Osteoblast (primary cell): ENCODE measurements at places on chromosomes 12 and 14. TPM values are rescaled to one million over a fixed set of nuclear protein-coding genes. Genes with fewer than 3 reads are reported as not detected.
A peak's percentile ranks its signal among the peaks of the same experiment; 100 is the strongest.

GRCh38 chr14:51095854-51096823 is 1.2 kb upstream of the TRIM9 start:
- DNase-seq, result peak; percentile 88

DLK1 gene
- not detected in 2 replicates for total RNA-seq

TM9SF1 gene
- total RNA-seq, result 78.2 and 84.3 TPM in 2 replicates

CCDC38 gene
- total RNA-seq, result under 0.01 TPM in 2 replicates

GRCh38 chr12:126706300-126706699 is 1560.7 kb upstream of the TMEM132C start:
- DNase-seq, result no peak

- peak; percentile 71 for DNase-seq
Measured at GRCh38 chr12:128797119-128798118, 26.3 kb downstream of the SLC15A4 start.

- no peak for DNase-seq
Measured at GRCh38 chr12:22856178-22856577, 231.2 kb downstream of the ETNK1 start.

OAS2 gene
- 8.3 and 18.1 TPM in 2 replicates for total RNA-seq

DNA sequence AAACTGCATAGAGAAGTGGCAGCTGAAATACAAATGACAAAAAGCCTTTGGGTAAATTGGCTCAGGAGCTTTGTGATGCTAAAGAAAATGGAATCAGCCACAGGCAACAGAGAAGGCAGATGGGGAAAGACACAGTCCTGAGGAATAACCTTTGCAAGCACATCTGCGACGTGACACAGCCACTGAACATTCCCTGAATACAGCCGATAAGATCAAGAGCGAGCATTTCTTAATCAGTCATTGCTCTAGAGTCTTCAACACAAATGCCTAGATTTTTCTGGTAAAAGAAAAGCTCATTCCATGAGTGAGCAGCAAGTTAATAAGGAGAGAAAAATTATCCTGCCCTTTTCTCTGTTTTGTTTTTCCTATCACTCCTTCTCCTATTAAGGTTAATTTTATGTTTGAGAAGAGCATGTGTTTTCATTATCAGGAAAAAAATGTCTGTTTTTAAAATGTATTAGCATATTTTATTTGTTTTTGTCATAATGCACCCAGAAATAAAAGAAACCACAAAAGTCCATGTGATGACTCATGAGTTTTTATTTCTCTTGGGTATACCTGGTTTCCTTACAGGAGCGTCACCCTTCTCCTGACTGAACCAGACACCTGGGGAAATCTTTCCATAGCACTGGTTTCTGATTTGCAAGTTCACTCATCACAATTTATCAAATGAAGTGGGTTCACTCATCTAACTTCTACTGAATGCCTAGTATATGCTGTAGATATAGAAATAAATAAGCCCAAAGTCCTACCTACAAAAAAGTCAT is 45.4 kb upstream of the PCED1B start:
- DNase-seq, result no peak

GRCh38 chr14:23399591-23399990 is 8.5 kb downstream of the MYH6 start:
- DNase-seq, result no peak

GRCh38 chr14:73105050-73105449 is 31.3 kb upstream of the PSEN1 start:
- no peak for DNase-seq

DNA sequence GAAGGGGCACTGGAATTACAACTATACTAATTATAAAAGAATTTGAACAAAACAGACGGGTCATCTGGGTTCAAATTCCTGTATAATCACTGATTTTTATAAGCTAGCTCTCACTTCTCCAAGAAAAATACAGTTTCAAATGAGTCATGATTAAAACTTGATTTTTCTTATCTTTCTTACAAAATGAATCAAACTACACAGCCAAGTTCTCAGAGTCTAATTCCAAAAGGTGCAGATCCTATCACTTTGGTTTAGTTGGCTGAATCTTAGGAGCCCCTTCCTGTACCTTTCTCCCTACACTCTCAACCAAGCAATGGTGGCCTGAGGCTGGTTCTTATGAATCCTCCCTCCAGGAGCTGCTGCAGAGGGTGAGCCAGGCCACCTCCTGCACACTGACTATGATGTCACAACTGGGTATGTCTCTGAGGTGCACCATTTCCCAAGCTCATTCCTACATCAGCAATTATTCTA is 43.8 kb upstream of the BMP4 start:
- peak; percentile 39 for DNase-seq

TAS2R9 gene
- not detected in 2 replicates for total RNA-seq

ZC2HC1C gene
- total RNA-seq, result 1.1 and 1.2 TPM in 2 replicates

TAS2R10 gene
- total RNA-seq, result 1.1 and 1.8 TPM in 2 replicates

DNA sequence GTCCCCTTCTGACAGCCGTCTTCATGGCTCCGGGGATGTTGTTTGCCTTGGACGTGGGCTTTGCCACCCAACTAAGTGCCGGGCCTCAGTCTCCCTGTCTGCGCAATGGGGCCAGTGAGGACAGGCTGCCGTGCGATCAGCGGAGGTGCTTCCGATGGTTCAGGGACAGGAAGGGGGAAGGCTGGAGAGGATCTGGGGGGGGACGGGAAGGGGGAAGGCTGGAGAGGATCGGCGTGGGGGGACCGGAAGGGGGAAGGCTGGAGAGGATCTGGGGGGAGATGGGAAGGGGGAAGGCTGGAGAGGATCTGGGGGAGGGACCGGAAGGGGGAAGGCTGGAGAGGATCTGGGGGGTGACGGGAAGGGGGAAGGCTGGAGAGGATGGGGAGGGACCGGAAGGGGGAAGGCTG is 3.4 kb downstream of the MMP17 start:
- DNase-seq, result peak; percentile 93

GRCh38 chr12:28824193-28824846 is 324.8 kb upstream of the FAR2 start:
- DNase-seq, result no peak

ETFBKMT gene
- 3.8 and 4.7 TPM in 2 replicates for total RNA-seq

- no peak for DNase-seq
Measured at GRCh38 chr12:121989276-121990113, 32.2 kb upstream of the BCL7A start.

PTPRQ gene
- 5.3 and 5.4 TPM in 2 replicates for total RNA-seq

- DNase-seq, result peak; percentile 93
Measured at GRCh38 chr12:131860472-131861260, 32.5 kb downstream of the MMP17 start.

DNA sequence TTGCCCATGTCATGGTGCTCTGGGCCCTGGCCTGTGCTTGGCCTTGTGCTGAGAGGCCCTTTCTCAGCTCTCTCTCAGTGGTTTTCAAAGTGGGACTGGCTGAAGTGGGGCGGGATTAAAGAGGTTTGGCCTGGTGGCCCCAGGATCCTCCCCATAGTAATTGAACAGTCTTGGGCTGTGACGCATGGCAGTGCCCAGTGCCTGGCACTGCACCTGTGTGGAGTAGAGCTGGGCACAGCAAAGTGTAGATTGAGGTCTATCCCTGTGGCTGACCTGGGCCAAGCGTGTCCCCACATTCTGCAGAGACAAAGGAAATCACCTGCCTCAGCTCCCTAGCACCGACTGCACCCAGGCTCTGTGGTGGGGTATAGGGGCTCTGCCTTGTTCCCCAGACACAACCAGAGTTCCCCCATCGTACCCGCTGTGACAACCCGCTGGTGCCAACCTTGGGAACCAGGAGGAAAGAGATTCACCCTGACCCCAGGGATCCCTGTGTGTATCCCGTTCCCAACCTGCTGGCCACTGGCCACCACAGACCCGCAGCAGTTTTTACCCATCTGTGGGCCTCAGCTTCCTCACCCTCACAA is 9.9 kb upstream of the CYP46A1 start:
- no peak for DNase-seq

DHRS4 gene
- total RNA-seq, result 31.5 and 36.5 TPM in 2 replicates

TAS2R31 gene
- 7.2 and 9.7 TPM in 2 replicates for total RNA-seq

GRCh38 chr12:94172973-94173372 is 24.6 kb downstream of the PLXNC1 start:
- peak; percentile 77 for DNase-seq

DNA sequence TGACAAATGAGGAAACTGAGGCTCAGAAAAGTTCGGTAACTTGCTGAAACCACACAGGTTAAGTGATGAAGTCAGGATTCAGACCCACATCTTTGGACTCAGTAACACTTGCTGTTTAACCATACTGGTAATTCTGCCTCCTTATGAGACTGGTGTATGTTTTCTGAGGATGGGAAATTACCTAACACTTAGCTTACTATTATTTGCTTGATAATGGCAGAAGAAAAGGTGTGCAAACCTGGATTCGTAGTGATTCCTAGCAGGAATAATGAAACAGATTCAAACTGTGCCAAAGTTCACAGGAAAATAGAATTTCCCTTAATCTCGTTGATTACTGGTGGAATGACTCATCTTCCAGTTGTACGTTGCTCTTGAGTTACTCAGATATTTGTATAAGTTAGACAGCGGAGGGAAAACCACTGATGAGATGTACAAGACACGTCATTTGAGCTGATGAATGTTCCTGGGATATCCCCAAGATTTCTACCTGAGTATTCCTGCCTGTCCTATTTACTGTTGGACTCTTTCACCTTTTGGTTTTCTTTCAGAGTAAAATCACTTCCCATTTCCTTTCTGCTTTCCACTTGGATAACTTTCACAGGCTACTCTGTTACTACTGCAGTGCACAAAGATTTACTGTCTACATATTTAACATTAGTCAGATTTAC is 37.5 kb downstream of the PRORP start:
- peak; percentile 86 for DNase-seq

DNA sequence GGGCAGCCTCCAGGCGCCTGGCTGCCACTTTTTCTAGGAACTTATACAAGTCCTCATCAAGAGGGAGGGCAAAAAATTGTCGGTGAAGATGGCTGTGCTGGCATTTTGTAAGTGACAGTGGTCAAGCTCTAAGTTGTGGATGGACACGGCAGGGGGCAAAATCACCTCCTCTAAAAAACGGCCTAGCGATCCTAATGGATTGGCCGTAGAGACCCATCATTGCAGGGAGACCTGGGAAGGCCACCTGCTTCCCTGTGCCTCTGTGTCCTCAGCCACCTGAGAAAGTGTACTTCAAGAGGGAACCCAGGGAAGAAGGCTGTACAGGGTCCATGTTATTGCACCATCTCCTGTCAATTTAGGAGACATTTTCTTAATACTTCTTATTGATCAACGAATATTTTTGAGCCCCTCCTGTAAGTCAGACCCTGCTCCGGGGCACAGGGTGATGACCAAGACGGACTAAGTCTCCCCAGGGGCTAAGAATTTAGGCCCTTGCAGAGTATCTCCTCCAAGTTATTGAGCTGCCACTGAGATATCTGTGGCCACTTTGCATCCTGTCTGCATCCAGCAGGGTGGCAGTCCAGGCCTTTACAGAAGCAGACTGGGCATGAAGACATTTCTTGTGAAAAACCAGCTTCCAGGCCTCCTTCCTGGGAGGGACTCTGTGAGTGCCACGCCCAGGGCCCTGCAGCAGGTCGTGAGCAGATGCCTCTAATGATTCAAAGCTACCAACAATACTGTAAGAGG is 40.5 kb downstream of the PSMA6 start:
- DNase-seq, result no peak

POTEG gene
- total RNA-seq, result 0.29 and 0.36 TPM in 2 replicates

GRCh38 chr12:20189767-20190166 is 178.6 kb upstream of the PDE3A start:
- no peak for DNase-seq

DNA sequence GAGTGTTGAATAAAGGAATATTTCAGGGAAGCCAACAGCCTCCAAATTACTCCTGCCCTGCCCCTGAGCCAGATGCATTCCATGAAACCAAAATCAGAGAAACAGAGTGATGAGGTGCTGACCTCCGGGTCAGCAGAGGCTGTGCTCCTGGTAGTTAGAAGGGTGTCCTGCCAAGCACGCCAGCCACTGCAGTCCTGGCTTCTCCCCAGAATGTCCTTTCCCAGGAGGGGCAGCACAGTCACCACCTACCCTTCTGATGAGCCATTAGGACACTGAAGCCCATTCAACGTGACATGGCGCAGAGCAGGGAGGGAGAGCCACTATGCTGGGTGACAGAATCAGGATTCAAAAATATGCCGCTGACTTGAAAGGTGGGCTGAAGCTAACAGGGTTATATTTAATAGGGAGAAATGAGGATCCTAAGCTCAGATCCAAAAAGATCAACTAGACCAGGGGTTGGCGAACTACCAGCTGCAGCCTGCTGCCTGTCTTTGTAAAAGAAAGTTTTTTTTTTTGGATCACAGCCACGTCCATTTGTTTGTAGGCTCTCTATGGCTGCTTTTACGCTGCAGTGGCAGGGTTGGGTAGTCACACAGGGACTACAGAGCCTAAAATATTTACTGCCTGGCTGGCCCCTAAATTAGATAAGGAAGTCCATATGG is 34.5 kb upstream of the PLEK2 start:
- DNase-seq, result no peak

- peak; percentile 93 for DNase-seq
Measured at GRCh38 chr14:100872259-100873095, 31.0 kb downstream of the RTL1 start.

GRCh38 chr12:82818271-82819035 is 131.7 kb downstream of the TMTC2 start:
- no peak for DNase-seq

DNA sequence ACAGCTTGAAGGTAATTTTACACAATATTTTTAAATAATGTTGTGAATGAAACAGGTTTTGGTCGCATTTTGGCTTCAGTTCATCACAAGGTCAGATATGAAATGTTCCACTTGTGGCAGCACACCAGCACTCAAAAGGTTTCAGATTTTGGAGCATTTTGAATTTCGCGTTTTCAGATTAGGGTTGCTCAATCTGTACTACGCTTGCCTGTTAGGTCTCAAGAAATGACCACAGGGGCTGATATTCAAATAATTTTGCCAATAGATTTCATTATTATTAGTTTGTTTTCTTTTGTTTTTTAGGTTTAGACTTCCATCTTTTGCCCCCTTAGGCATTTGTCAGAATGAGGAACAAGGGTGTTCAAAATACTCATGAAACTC is 29.8 kb downstream of the DICER1 start:
- no peak for DNase-seq

FICD gene
- 5.4 and 7.7 TPM in 2 replicates for total RNA-seq

BRI3BP gene
- 2.1 and 2.2 TPM in 2 replicates for total RNA-seq

- DNase-seq, result no peak
Measured at GRCh38 chr14:78491048-78491447, 320.9 kb downstream of the NRXN3 start.

TUBA1C gene
- total RNA-seq, result 307 and 321 TPM in 2 replicates

GRCh38 chr14:95316821-95317220 is 2.9 kb downstream of the CLMN start:
- no peak for DNase-seq

RD3L gene
- total RNA-seq, result not detected in 2 replicates

GRCh38 chr12:22180705-22181104 is 134.7 kb downstream of the CMAS start:
- no peak for DNase-seq

IL26 gene
- total RNA-seq, result 2.4 and 3.6 TPM in 2 replicates

GRCh38 chr12:79659961-79660431 is 30.8 kb downstream of the PAWR start:
- DNase-seq, result no peak

DNA sequence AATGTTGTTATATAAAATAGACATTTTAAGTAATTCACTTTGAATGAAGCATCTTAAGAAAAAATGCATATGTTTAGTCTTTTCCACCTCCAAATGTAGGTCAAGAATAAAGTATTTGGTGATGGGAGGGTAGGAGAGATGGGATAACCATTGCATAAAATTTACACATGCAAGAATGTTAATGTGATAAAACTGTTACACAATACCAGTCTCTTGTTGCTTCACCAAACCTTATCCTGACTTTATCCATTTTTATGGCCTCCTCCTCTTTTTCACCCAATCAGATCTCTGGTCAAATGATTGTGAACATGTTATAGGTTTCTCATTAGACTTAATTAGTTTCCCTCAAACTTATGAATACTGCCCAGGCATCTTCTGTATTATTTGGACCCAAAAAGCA is 994.5 kb upstream of the FLRT2 start:
- DNase-seq, result no peak

- no peak for DNase-seq
Measured at GRCh38 chr14:84643446-84643845, 886.5 kb upstream of the FLRT2 start.
